Colonic mucosa (tissue), 4 donors: ENCODE measurements at places on chromosomes 4 and X. TPM values are rescaled to one million over a fixed set of nuclear protein-coding genes. Genes with fewer than 3 reads are reported as not detected.

DNA sequence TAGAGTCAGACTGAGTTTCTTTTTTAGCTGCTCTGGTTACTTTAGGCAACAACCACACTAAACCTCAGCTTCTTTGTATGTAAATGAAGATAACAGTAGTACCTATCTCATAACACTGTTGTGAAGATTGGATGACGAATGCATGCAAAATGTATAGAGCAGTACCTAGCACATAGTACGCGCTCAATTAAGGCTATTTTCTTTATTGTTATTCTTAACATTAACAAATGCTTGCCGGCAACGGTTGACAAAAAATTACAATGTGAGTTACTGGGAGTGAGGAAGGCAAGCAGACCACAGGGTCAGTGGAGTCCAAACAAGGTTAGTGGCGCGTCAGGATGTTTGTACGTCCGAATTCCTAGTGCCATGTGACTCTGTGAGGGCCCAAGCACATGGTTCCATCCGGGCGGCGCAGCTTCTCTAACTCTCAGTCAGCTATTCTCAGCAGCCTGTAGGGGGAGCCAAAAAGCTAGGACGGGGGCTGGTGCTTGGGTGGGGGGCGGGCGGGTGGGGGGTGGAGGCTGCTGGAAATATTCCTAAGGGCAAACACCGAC lies 821 bp upstream of the NALF2 start:
- no peak for DNase-seq

DNA sequence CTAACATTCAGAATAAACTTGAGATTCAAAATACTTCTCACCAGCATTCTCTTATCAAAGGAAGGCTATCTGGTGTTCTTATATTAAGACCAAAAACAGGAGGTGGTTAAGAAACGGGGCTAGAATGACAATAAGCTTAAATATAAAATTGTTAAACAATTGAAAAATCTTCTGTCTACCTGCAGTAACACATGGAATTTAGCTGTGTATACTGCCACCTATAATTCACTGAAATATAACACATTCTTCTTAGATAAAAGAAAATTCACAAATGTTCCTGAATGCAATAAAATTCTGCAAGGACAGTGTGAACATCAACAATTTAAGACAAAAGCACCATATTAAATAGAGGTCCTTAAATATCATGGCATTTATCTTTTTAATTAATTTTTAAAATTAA lies 11.5 kb upstream of the PCDH10 start:
- no peak for DNase-seq

ABCB7 gene
- 27.9 TPM for total RNA-seq

OTC gene
- total RNA-seq, result 10.2 TPM

DNA sequence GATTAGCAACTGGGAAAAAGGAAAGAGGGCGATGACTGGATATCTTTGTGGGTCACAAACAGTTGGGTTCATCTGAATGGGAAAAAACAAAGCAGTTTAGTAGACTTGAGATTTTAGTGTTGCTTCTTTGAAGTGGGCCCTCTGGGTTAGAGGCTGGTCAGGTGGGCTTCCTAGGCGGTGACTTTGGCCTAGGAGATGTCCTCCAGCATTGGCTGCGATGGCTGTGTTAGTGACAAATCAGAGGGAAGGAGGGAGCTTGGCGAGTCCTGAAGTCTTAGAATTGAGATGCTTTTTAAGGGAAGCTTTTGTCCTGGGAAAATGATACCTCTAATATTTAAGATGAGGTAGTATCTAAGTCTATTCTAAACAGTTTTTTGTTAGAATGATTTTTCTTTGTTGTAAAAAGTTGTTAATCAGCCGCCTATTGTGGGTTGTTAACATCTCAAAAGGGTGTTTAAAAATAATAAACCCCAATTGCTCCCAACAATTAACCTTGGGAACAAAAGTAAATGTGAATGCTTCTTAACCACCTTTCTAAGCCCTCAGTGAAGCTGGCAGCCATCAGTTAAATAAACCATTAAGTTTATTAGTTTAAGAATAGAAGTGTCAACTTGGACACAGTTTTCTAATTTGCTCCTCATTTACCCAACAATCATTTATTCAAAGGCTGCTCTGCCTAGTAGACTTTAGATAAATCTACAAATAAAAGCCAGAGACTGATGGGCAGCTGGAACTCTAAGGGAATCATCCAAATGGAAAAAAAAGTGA lies 31.7 kb downstream of the DLG3 start:
- DNase-seq, result no peak

GRCh38 chr4:128475597-128475996 lies 188.0 kb upstream of the PGRMC2 start:
- DNase-seq, result no peak

RASSF6 gene
- total RNA-seq, result 38.9 TPM

DNA sequence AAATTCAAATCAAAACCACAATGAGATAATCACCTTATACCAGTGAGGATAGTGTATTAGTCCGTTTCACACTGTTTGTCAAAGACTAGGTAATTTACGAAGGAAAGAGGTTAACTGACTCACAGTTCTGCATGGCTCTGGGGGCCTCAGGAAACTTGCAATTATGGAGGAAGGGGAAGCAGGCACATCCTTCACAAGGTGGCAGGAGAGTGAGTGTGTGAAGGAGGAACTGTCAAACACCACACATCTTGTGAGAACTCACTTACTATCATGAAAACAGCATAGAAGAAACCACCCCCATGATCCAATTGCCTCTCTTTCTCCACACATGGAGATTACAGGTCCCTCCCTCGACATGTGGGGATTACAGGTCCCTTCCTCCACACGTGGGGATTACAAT lies 54.7 kb upstream of the TRPC5 start:
- no peak for DNase-seq

DNA sequence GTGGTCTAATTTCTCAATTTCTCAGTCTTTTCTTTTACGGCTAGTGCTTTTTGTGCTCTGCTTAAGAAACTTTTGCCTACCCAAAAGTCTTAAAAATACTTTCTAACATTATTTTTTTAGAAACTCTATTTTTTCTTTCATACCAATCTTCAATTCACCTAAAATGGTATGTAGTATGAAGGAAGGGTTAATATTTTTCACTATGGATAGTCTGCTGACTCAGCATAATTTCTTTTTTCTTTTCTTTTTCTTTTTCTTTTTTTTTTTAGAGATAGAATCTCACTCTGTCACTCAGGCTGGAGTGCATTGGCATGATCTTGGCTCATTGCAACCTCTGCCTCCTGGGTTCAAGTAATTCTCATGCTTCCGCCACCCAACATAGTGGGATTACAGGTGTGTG lies 34.2 kb upstream of the GYPE start:
- DNase-seq, result no peak

MGARP gene
- 0.32 TPM for total RNA-seq

- no peak for DNase-seq
These were observed 1.9 kb downstream of the GPC4 start for GRCh38 chrX:133413218-133413925.

SLC49A3 gene
- 7.1 TPM for total RNA-seq

MAGEA2B gene
- not detected for total RNA-seq

GRCh38 chr4:40601641-40602040 lies 28.0 kb downstream of the RBM47 start:
- no peak for DNase-seq

ATP1B4 gene
- total RNA-seq, result not detected
